ENCODE measurements at places on chromosomes 6 and 20. TPM values are rescaled to one million over a fixed set of nuclear protein-coding genes. Genes with fewer than 3 reads are reported as not detected.

HDDC2 gene
- 60.3 TPM for total RNA-seq

TRIM15 gene
- total RNA-seq = not detected

WFDC13 gene
- not detected for total RNA-seq

RBM24 gene
- 1.4 TPM for total RNA-seq

TCF15 gene
- not detected for total RNA-seq

DNA sequence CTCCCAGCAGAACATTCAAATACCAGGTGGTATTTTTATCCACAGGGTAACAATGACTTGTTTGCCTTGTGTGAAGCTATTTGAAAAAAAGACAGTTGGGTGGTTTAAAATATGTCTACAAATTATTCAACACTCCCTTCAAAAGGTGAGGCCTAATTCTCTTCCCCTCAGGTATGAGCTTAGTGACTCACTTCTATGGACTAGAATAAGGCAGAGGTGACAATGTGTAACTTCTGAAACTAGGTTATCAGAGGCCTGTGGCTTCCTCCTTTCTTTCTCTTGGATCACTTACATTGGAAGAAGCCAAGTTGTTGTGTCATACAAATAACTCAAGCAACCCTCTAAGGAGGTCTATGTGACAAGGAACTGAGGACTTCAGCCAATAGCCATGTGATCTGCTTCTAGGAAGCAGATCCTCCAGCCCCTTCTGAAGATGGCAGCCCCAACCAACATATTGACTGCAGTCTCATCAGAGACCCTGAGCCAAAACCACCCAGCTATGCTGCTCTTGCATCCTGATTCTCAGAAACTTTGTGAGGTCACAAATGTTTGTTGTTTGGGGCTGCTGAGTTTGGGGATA lies 102.6 kb downstream of the SNAP25 start:
- no peak for DNase-seq

- DNase-seq = no peak
These were observed 266.8 kb upstream of the PLN start for GRCh38 chr6:118281291-118281690.

GRCh38 chr6:36697481-36697903 lies at the start of gene RAB44:
Gene RAB44 (plus strand): TSS chr6:36697826. CDS start chr6:36704236, 6,410 bp downstream.
- DNase-seq = no peak

DNA sequence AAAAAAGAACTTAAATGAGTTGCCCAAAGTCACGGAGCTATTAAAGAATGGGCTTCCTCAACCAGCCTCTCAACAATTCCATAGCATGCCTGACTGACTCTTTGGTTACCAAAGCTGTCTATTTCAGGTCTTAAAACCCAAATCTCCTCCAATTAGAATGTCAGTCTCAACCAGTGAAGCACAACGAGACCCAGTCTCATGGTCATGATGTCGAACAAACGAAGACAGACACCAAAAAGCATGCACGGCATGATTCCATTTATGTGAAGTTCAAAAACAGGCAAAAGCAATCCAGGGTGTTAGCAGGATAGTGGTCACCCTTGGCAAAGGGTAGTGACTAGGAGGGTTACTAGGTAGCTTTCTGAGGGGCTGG lies 16.3 kb upstream of the PTPN1 start:
- no peak for DNase-seq

DNA sequence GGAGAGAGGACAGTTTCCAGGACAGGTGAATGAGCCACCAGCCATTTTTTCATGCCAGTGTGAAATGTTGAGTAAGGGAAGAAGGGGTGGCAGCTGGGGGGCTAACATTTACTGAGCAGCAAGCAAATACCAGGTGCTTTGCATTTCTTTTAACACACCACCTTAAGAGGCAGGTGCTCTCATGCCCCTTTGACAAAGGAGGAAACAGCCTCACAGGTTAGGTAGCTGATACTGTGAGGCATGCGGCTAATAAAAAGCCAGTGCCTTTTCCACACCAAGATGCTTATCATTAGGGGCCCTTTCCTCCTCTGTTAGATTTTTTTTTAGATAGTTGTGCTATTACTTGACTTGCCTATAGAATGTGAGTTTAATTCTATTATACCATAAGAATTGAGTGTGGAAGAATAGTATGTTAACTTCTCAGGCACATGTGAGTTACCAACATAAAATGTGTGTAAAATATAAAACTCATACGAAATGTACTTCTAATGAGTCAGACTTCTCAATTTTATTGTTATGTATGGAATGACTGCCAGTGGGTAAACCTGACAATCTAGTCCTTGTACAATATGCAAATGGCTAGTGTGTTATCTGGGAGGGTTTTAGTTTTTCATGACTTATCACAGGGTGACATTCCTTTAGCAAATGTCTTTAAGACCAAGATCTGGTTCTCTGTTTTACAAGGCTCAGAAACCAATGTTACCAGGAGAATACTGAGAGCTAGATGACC lies 260.0 kb downstream of the TMEM242 start:
- DNase-seq = peak; percentile 79

DNA sequence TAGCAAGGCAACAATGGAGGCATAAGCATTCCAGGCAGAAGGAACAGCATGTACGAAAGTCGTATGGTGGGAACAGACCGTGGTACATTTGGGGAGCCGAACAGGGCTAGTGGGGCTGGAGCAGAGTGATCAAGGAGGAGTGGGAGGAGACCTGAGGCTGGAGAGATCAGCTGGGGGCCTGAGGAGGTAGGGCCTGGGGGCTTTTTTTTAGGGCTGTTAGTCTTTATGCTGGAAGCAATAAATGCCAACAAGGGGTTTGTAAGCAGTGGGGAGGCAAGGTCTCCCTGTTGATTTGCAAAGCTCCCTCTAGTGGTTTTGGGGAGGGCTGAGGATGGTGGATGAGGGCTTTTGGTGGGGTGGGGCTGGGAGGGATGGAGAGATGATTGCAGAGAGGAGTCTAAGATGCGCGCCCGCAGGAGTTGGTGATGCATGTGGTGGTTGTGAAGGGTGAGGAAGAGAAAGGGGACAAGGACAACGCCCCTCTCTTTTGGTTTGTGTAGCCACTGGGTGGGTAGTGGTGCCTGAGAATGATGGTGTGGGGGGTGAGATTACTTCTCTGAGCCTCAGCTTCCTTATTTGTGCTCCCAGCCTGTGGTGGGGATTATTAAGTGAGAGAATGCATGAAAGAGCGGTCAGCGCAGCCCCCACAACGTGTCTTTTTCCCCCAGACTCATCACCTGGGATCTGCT lies 74.1 kb upstream of the TOX2 start:
- no peak for DNase-seq

All from foreskin keratinocyte (primary cell).